ENCODE measurements at places on chromosomes 13 and 19.

DNA sequence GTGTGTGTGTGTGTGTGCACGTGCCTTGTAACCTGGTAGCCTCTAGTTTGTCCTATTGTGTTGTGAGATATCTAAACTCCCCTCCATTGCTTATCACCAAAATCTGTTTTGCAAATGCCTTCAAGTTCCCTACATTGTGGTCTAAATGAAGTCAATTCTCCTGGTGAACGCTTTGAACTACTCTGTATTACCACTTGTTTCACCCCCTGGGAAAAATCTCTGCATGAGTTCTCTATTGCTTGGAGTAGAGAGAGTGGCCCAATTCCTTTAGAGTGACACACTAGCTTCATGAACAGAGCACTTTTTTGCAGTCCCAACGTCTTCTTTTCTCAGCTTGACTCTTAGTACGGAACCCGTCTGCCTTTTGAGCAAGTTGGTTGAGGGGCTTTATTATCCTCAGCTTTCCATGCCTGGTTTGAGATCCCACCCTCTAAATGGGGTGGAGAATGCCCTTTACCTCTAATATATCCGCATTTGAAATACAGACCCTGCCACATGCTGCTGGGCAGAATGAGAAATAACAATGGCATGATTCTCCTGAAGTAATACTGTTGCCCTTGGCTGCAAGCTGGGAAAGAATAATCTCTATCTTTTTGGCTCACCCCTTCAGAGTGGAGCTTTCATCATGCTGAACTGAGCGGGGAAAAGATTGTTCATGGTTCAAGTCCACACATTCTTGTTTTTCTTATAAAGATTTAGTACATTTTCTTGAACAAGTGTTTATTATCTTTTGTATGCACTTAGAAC lies 2545.3 kb downstream of the PCDH9 start:
- DNase-seq = no peak

GRCh38 chr19:4988770-4989251 lies 19.9 kb downstream of the KDM4B start:
- no peak for DNase-seq

DNA sequence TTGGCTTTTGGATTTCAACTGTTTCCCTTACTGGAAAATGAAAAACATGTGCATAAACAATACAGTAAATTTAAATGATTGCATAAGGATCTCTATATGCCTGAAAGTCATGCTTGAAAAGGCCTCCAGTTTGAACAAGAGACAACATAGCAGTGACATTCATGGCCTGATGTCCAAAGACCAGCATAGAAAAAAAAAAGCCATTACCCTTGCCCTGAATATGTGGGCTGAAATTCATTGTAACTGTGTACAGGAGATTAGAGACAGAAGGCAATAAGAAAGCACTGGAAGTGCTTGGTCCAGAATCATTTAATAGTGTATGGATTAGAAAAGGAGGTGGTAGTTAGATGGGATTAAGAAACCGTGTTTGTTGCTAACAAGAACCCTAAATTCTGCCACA lies 15.4 kb downstream of the MIR17HG start:
- no peak for DNase-seq

- no peak for DNase-seq
Measured at GRCh38 chr13:30676672-30677071, 58.7 kb upstream of the ALOX5AP start.

- peak; percentile 59 for DNase-seq
Measured at GRCh38 chr19:49807058-49807903, 5.8 kb downstream of the FUZ start.

- no peak for DNase-seq
Measured at GRCh38 chr13:113141601-113141970, 16.9 kb upstream of the PROZ start.

DNA sequence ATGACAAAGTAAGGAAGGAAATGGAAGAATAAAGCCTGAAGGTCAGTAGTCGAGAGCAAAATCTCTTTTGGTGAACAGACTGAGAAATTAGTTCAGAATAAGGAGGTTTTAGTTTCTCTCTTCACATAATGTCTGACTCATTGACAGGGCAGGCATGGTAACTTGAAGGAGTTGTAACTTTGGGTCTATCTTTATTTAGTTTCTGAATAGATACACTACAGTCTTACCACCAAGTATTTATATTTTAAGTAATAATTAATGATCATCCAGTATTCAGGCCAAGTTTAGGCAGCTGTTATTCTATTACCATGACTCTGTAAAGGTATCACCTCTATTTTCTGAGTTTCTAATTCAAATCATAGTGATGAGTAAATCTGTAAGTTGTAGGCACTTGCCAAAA lies 219.9 kb downstream of the SPRY2 start:
- no peak for DNase-seq

- DNase-seq = no peak
Measured at GRCh38 chr13:78610381-78610883, 7.1 kb upstream of the POU4F1 start.

- no peak for DNase-seq
Measured at GRCh38 chr13:31986676-31987470, 44.7 kb upstream of the FRY start.

- DNase-seq = peak; percentile 56
Measured at GRCh38 chr13:24124789-24125476, 35.6 kb upstream of the SPATA13 start.

DNA sequence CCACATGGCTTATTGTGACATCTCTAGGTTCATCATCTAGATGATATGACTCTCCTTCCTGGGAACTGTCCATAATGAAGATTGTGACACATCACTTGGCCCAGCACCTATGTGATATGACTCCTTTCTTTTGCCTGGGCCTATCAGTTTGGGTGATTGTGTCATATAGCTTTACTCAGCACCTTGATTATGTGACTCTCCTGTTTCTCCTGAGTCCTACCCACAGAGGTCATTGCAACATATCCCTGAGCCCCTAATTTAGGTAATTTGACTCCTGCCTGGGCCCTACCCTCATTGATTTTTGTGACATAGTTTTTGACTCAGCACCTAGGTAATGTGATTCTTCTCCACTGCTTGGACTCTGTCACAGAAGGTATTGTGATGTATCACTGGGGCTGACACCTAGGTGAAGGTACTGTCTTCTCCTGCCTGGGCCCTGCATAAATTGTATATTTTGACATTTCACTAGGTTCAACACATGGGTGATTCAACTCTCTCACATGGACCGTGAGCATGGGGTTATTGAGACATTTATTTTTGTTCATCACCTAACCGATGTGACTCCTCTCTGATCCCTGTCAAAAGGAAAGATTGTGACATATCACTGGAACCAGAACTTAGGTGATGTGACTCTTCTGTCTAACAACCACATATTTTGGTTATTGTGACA lies 26.2 kb upstream of the ZNF254 start:
- no peak for DNase-seq

DNA sequence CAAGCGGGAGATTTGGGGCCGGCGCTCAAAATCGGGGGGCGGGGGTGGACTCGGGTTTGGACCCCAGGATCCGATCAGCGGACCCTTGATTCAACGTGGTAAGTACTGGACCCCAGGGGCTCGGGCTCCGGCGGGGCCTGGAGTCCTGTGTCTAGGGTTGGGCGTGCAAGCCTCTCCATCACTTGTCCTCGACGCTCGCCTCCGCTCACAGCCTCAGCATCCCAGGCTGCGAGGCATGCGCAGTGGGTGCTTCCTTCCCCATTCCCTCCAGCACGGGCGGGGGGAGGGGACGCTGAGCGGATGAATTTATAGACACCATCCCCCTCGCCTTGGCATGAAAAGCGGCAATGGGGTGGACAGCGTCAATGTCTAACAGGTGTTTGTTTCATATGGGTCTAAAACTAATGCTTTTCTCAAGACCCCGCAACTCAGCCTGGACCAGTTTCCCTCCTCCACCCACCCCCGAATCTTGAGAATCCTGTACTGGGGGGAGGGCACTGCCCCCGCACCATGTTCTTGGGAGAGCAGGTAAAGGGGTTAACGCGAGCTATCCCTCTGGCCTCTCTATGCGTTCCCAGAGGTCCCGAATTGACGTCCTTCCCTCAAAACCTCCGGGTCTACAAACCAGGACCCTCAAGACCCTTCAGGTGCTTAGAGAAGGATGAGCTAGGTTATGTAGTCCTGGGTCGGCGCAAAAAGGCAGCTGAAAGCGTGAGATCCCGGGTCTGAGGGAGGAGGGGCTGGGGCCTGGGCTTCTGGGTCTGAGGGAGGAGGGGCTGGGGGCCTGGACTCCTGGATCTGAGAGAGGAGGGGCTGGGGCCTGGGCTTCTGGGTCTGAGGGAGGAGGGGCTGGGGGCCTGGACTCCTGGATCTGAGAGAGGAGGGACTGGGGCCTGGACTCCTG lies 579 bp downstream of the CPT1C start:
- DNase-seq = peak; percentile 35

DNA sequence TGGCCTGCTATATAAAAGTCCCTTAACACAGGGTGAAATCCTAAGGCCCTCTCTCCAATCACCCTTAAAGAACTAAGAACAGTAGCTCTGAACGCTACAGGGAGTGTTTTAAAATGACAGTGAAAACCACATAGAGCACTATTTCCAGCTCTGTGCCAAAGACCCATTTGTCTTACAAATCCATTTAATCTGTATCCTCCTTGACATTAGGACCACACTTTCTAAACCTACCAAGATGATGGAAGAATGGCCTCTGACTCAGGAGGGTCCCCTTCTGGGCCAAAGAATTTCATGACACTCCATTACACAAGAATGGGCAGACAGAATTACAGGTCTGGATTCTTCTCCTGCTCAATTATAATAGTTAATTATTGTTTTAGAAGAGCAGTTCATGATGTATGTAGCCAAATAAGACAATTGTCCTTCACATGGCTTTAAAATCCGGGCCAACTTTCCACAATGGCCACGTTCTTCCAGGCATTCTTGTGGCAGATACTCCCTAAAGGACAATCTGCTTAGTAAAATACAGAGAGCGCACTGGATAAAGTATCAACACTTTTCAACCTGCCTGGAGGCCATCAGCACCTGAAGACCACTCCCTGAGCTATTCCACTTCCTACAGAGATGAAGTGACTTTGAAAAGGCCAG lies 61.0 kb downstream of the STK24 start:
- no peak for DNase-seq

DNA sequence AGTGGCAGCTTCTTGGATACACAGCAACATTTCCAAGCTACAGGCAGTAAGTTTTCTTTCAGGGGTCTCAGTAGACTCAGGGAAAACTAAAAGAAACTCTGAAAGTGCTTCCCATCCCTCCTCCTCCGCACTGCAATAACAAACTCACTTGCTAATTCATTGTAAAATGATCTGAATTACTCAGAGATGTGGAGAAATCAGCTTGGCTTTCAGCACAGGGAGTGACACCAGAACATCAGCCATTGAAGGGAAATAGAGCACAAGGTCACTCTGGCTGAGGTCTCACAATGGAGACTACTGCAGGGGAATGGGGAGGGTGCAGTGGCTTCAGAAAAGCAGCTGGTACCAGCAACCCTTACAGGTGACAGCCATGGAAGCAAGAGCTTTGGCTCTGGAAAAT lies 137.3 kb upstream of the SERP2 start:
- DNase-seq = peak; percentile 54

DNA sequence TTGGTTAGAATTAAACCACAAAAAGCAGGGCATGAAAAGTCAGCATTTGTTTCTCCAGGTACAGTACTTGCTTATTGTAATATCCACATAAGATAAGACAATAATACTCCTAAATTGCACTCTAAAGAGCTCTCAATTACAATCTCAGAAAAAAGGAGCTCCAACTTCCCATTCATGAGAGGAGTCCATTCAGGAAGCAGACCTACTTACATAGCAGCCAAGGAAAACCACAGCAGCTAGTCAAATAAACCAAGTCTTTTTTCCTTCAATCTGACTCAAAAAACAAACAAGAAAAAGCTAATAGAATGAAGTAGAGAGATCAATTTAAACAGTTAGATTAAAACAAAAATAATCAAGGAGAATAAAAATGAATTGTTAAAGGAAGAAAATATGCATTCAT lies 885.2 kb upstream of the SLITRK6 start:
- DNase-seq = no peak

- no peak for DNase-seq
Measured at GRCh38 chr13:41229356-41229755, 34.0 kb downstream of the MTRF1 start.

DNA sequence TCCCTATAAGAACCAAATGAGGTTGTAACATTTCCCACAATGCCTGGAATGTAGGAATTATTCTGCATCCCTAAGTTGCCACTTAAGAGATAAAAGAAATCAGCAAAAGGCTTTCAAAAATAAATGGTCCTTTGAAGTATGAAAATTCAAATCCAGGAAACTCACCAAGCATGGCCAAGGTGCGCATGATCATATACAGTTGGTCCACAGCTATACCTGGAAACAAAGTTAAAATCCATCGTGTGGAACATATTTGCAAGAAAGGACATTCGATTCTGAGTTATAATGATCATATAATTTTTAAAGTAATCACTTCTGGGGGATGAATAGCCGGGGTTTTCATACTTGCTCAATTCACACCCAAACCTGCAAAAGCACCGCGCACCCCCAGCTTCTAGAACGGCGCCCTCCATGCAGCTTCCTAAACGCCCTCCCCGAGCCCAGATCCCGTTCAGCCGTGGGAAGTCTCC lies 525 bp downstream of the CARS2 start:
- no peak for DNase-seq

All from suppressor macrophage treated with lipopolysaccharide for 1 hour (primary cell).